Fibroblast of skin of left biceps (primary cell): ENCODE measurements at places on chromosomes 12 and 14.
A peak's percentile ranks its signal among the peaks of the same experiment; 100 is the strongest.

GRCh38 chr12:94621662-94622359 is 28.5 kb downstream of the TMCC3 start:
- DNase-seq, result no peak

DNA sequence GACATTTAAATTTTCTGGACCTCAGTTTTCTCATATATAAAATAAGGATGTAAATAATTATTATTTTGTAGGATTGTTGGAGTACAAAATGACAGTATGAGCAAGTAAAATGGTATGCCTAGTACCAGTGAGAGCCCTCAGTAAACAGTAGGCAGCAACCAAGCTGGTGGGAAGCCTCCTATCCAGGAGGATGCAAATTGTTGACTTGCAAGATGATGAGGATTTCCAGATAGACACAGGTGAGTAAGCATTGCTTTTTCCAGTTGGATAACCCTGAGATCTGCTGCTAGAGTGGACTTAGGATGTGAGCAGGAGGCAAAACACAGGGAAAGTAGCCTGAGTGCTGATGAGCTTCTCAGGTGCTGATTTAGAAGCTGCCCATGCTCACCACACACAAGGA is 28.2 kb upstream of the AMIGO2 start:
- DNase-seq, result no peak

GRCh38 chr14:31025367-31026076 is at the start of gene AP4S1:
TSS of gene AP4S1 (plus strand) at chr14:31025649. CDS start at chr14:31066197, 40,548 bp downstream.
- DNase-seq, result no peak

DNA sequence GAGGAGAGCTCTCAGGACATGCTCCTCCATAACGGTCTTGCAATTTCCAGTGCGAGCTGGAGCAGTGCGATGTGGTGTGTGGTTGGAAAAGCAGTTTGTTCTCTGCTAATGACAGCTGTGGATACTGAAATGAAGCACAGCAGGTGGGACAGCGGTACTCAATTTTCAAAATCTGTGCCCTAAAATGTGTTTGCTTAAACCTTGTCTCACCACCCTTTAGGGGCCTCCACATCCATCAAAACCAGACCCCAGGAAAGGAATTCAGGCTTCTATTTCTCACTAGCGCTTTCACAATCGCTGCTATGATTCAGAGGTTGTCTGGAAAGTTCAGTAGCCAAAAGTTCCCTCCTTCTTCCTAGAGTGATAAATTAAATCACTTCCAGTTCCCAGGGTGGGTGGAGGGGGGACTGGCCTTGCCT is 440.8 kb downstream of the EGLN3 start:
- DNase-seq, result peak; percentile 61

DNA sequence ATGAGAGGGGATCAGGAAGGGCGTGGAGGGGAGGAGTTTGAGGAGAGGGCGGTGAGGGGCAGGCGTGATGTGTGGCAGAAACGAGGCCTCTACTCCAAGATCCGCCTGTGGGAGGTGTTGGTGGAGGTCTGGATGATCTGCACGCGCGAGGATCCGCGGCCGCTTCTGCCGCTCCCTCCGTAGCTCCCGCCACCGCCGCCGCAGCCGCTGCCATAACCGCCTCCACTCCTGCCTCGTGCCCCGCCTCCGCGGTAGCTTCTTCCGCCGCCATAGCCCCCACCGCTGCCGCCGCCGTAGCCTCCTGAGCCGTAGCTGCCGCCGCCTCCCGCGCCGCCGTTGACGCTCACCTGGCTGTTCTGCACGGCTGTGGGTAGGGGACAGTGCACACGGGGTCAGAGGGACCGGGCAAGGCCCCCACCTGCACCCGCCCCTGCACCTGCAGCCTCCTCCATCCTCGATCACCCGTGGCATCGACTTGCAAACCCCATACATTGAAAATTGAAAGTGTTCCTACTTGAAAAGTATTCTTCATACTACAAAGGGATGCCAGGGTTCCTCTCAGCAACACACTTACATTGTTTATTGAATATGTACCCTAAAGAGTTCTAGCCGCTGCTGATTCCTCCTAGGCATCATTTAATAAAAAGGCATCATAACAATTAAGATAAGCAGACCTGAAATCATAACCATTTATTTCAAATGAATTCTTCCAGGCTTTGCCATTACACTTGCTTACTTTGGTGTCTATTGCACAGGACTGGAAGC is 11.1 kb upstream of the KRT1 start:
- no peak for DNase-seq

DNA sequence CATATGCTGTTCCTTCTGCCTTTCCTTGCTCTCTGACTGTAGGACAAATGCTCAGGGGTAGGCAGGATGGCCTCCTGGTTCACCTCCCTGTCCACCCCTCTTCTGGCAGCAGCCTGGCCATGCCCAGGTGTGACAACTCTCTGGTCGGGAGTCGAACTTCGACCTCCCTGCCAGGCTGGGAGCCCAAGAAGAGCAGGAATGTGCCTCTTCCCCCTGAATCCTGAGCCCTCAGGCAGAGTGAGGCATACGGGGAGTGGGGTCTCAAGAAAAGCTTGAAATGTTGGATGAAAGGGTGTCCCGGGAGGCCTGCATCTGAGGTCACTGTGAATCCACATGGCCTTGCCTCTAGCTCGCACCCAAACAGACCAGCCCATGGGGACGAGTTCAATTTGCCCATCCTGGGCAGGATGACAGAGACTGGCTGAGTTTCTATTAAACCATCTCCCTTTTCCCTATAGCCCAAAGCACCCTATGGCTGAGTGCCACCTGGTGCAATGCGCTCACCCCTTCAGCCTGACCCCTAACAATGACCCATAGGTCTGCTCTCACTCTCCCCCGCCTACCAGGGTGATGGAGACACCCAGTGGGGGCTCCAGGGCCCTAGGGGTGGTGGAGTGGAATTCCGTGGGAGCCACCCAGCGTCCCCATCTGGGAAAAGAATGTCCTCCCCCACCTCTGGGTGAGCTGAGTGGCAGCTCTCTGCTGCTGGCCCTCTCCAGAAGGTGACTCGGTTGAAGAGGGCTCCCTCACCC is 52.9 kb upstream of the DIO3 start:
- no peak for DNase-seq

GRCh38 chr12:106089935-106090334 is 48.8 kb downstream of the NUAK1 start:
- DNase-seq, result no peak

GRCh38 chr12:49959685-49960473 is 1.8 kb upstream of the AQP5 start:
- DNase-seq, result no peak

- no peak for DNase-seq
These were observed 559.9 kb upstream of the ATP2B1 start for GRCh38 chr12:90268574-90268973.

DNA sequence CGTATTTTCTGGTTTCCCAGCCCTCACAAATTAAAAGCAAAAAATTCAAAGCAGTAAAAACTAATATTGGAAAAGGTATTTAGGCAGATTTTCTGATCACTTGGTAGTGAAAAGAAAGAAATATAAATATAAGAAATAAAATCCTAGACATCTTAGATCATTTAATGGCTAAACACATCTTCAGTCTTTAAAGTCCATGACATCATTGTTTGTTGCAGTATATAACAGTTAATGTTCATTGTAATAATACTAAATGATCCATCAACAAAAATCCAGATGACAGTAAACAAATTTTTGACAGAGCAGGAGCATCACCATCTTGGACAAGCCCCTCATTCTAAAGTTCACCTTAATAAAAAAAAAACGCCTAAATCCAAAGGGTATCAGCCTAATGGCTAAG is 29.2 kb upstream of the CAPRIN2 start:
- DNase-seq, result no peak

DNA sequence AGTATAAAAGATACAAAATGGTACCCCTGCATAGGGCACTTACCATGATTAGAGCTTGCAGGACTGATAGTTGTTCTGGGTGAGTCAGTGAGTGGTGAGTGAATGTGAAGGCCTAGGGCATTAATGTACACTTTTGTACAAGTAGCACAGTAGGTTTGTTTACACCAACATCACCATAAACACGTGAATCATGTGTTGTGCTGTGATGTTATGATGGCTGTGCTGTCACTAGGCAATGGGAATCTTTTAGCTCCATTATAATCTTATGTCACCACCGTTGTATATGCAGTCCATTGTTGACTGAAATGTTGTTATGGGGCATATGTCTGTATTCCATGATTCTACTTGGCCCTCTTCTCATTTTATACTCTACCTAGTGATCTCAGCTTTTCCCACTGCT is 11.8 kb downstream of the NUBPL start:
- DNase-seq, result no peak

- no peak for DNase-seq
These were observed 3.0 kb upstream of the DHRS4 start for GRCh38 chr14:23950411-23951135.

DNA sequence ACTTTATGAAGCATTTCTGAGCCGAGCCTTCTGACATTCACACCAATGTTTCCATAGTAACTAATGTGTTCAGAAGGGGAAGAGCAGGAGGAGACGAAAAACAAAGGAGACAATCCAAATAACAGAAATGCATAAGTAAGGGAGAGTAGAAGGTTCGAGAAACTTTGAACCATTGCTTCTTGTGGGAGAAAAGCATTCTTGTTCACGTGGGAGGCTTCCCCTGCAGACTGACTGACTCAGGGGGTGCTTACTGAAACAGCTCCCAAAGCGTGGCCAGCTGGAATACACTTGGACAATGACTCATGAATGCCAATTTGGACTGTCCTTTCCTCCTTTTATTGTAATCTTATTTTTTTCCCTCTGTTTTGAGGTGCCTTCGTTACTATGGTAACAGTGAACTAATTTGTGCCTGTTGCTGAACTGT is 73.9 kb downstream of the NEDD1 start:
- DNase-seq, result peak; percentile 44

DNA sequence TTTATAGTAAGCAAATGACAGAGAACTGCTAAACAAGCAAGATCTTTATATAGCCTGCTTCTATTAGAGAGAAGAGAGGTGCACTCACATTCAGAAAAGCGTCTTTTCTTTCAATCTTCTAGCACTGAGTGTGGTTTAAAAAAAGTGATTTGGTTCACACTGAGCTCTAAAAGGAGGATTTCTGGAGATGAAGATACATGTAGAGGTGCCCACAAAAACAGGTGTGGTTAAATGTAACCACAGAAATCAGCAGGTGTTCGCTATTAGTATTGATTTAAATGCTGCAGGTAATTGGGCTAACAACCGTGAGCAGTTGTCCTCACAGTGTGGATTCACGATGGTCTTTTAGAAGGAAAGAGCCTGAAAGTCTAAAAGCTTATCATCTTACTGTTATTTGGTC is 10.7 kb downstream of the PKP2 start:
- DNase-seq, result no peak

GRCh38 chr14:88895116-88895515 is 70.7 kb downstream of the TTC8 start:
- DNase-seq, result no peak

GRCh38 chr12:48883305-48884161 is 17.9 kb upstream of the RND1 start:
- no peak for DNase-seq

GRCh38 chr14:65495196-65495595 is 82.7 kb downstream of the FUT8 start:
- DNase-seq, result no peak
